ENCODE measurements at places on chromosomes 3 and 15.

GRCh38 chr3:14424711-14425580 lies 22.5 kb downstream of the SLC6A6 start:
- no peak for DNase-seq

DNA sequence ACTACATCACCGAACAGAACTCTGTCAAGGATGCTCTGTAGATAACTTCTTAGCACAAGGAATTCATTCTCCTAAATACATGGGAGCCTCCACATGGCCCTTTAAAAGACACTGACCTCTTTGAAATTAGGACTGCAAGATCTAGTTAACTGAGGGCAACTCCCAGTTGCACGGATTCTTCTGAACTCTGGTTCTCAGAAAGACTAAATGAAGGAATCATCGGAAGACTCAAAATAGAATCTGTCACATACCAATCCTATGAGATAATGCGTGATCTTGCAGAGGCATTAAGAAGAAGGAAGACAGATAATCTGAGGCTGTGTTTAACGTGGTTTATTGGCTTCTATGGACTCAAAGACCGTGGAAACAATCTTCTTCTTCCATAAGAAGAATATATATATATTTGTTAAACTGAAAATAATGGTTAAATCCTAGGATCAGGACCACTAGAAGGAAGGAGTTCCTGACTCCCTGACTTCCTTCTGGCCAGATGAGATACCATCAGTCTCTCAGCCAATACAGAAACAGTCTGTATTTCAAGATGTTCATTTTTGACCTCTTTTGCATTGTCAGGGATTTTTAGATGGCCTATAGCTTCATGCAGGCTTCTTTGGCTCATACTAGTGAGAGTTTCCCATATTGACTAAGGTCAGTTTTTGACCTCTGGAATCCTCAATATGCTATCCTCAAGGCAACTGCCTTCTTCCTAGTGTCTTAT lies 33.9 kb upstream of the TBC1D23 start:
- DNase-seq, result peak; percentile 15

GRCh38 chr15:83837945-83838571 lies 184.1 kb downstream of the ADAMTSL3 start:
- DNase-seq, result peak; percentile 43

- DNase-seq, result no peak
Measured at GRCh38 chr3:17810759-17811158, 68.3 kb upstream of the TBC1D5 start.

DNA sequence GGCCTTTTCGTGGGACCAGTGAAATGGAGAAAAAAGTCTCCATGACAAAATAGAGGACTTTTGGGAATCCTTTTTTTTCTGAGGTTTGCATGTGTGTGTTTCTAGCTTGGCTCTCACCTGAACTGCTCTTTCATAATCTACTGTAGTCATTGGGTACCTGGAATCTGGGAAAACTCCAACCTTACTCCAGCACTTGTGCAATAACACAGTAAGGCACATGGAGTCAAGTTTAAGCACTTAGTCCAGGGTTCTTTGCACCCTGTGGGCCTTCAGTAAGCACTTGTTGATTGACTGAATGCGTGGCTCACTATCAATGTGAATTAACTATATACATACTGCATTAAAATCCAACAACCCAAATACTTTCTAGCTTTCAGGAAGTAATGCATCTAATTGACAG lies 299.5 kb downstream of the ZBTB20 start:
- peak; percentile 14 for DNase-seq

DNA sequence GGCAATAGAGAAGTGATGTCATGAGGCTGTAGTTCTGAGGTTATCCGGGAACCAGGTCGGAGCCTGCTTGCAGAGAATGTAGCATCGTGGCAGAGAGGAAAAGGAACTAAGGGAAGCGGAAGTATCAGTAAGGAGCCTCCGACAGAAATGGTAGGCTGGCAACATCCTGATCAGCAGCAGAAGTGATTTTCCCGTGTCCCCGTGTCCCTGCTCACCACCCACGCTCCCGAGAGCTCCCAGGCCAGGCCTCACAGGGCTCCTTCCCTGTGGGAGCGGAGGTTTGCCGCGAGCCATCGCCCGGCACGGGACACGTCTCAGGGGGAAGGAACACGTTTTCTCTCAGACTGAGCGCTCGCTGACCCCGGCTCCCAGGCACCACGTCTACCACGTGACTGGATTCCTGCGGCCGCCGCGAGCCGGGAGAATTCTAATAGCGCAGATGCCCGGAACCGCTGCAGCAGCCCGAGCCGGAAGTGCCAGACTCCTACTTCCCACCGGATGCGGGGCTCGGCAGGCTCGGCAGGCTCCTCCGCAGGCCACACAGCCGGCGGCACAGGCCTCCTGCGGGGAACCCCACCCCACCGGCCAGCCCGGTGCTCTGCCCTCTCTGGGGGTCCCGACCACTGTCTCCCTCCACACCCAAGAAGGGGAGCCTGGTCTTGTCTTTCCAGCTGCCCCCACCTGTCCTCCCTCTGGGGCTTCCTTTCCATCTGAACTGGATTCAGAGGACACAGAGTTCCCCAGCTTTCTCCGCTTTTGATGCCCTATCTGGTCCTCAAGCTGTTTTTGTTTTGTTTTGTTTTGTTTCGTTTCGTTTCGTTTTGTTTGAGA lies 99.3 kb downstream of the BDH1 start:
- peak; percentile 88 for DNase-seq

GRCh38 chr3:195269375-195270078 lies 1.4 kb downstream of the XXYLT1 start:
- DNase-seq, result no peak

- DNase-seq, result peak; percentile 93
Measured at GRCh38 chr3:45915518-45916231, 27.6 kb upstream of the CXCR6 start.

- DNase-seq, result peak; percentile 83
Measured at GRCh38 chr15:63065262-63066221, 23.0 kb downstream of the TPM1 start.

DNA sequence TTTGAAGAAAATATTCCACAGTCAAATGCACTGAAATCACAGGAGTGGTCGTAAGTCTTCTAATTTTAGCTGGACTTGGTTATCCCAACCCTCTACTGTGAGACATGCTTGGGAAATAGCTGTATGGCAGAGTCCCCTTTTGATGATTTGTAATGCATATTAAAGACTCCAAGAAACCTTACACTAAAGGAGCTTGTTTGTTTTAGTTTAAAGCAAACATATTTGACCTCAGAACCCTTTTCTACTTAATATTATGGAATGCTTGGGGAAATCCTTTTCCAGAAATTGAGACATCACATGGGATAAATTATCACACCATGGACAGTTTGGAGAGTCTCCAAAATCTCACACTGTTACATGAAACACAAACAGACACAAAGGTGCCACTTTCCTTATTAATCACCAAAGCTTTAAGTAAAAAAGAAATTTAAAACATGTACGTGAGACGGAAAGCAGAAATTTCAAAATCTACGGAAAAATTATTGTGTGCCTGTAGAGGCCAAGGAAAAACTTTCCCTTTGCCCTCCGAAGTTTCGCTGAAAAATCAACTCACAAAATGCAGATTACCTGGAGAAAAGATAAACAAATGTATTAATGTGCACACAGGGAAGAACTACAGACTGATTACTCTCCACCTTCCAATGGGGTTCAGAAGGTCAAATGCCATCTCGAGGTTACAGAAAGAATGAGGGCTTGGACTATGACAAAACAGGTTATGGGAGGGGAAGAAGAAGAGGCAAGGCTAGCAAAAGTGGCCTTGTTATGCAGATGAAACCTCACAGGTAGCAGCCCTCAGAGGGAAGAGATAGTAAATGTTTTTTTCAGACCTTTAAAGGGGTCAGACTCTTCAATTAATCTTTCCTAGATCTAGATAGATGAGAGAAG lies 7.0 kb upstream of the CPB1 start:
- no peak for DNase-seq

- DNase-seq, result peak; percentile 74
Measured at GRCh38 chr15:34799149-34800101, 4.1 kb upstream of the ACTC1 start.

GRCh38 chr15:27853624-27854455 lies 245.3 kb downstream of the OCA2 start:
- no peak for DNase-seq

GRCh38 chr15:62771234-62771633 lies 271.3 kb upstream of the TPM1 start:
- no peak for DNase-seq

- no peak for DNase-seq
Measured at GRCh38 chr3:144394032-144394431, 422.4 kb downstream of the DIPK2A start.

DNA sequence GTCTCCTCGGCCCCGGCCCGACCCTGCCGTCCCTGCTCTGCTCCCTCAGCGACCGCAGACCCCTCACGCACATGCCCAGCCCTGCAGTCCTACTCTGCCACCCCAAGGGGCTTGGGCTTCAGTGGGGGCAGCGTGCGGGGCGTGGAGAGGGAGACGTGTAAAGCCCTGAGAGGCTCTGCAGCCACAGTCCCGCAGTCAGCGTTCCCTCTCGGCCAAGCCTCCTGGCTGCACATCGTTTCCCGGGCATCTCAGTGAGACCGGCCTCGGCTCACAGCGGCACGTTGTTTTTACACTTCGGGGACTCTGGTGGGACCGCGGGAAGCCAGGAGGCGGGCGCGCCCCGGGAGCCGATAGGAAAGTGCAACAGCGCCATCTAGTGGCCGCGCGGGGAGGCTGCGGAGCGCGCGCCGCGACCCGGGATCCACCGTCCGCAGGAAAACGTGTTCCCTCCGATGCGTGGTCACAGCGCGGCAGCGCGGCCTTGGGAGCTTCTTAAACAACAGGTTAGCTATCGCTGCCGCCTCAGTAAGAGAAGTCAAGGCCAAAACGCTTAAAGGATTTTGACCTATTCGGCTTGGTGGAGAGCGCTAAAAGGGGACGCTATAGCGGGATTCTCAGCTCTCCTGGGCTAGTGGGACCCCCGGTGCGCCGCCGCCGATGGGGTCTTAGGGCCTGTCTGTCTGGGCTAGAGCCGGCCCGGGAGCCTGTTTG lies 226.8 kb upstream of the IGF1R start:
- peak; percentile 93 for DNase-seq

GRCh38 chr3:23495507-23495906 lies 292.4 kb downstream of the UBE2E2 start:
- no peak for DNase-seq

DNA sequence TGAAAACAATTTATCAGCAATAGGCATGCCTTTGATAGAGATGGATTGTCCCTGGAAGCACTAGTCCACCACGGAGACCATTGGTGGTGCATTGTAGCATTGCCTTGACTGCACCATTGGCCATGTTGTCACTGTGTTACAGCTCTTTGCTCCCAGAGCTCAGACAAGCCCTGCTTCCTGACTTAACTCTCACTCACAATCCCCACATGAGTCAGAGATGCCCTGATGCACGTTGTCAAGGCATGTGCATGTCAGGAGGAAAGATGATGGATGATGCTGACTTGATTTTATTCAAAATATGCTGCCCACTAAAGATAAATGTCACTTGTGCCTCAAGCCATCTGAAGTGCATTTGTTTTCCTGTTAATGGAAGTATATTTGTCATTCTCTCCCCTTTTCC lies 266.1 kb downstream of the ARRDC4 start:
- no peak for DNase-seq

DNA sequence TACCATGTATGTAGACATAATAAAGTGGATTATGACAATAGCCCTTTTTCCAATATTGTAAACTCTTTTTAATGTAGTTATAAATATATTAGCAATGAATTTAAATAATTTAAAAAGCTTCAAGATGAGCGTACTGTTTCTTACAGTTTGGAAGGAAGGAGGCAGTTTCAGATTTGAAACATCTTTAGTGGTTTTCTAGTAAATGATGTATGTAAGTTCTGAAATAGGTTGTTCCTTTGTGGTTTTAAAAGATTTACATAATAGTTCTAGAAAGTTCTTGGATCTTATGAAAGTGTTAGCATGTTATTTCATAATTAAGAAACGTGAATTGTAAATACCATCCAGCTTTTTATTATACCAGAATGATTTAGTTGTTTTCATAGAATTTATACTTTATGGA lies 16.0 kb downstream of the DNAJC19 start:
- DNase-seq, result no peak

DNA sequence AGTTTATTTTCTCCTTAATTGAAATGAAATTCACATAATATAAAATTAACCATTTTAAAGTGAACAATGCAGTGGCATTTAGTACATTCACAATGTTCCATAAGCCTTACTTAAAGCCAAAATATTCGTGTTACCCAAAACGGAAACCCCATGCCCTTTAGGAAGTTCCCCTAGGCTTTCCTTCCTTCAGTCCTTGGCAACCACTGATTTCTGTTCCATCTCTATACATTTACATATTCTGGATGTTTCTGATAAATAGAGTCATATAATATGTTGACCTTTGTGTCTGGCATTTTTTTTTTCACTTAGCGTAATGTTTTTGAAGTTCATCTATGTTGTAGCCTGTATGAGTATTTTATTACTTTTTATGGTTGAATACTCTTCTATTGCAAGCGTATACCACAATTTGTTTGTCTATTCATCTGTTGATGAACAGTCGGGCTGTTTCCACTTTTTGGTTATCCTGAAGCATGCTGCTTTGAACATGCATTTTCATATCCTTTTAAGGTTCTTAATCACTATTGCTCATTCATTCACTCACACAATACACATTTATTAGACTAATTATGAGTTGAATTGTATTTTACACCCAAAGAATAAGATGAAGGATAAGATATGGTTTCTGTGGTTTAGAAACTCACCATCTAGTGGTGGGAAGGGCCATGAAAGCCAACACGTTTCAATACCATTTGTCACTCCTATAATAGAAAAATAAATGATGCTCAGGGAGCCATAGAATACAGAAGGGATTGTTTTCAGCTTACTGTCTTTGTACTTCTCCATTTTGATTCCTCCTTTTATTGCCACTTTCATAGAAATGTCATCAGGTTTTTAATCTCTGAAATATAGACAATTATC lies 408.2 kb upstream of the CBLB start:
- DNase-seq, result no peak

- no peak for DNase-seq
Measured at GRCh38 chr15:45386974-45387373, 8.6 kb upstream of the GATM start.

DNA sequence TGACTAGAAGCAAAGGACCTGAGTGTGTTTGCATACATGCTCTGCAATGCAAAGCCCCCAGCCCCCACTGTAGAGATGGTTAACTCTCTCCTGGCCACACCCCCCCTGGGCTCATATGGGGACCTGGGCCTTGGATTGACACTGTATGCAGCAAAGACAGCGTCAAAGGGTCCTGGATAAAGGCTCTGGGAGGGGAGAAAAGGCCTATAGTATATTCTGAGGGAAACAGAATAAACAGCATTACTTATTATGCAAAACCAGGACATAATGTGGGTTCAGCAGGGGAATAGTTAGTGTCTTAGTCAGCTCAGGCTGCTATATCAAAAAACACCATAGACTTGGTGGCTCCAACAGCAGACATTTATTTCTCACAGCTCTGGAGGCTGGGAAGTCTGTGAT lies 158.7 kb downstream of the APBA2 start:
- DNase-seq, result no peak

- no peak for DNase-seq
Measured at GRCh38 chr3:23739536-23739935, 66.2 kb upstream of the UBE2E1 start.

GRCh38 chr3:186221760-186222378 lies 113.0 kb upstream of the ETV5 start:
- no peak for DNase-seq

- no peak for DNase-seq
Measured at GRCh38 chr15:73403171-73403570, 34.4 kb upstream of the HCN4 start.

GRCh38 chr3:95002438-95003046 lies 939.7 kb downstream of the NSUN3 start:
- peak; percentile 13 for DNase-seq

- no peak for DNase-seq
Measured at GRCh38 chr3:105033081-105033480, 333.6 kb upstream of the ALCAM start.

Measured in eye (tissue), 1 donor.